Esophagus squamous epithelium (tissue), 5 donors: ENCODE measurements at places on chromosomes 2 and 18. TPM values are rescaled to one million over a fixed set of nuclear protein-coding genes. Genes with fewer than 3 reads are reported as not detected.

The LOXHD1 gene
- 0.19 TPM for total RNA-seq

The DSC2 gene
- total RNA-seq = 231 TPM

- no peaks in the 10 kb centered on the region for H3K4me1 ChIP-seq
- DNase-seq = no peak
- no peak overlapping the region for H3K4me3 ChIP-seq
- no peaks in the 10 kb centered on the region for H3K36me3 ChIP-seq
Observed at GRCh38 chr2:179170901-179171300, 93.7 kb downstream of the SESTD1 start.

The ADCYAP1 gene
- total RNA-seq = not detected

DNA sequence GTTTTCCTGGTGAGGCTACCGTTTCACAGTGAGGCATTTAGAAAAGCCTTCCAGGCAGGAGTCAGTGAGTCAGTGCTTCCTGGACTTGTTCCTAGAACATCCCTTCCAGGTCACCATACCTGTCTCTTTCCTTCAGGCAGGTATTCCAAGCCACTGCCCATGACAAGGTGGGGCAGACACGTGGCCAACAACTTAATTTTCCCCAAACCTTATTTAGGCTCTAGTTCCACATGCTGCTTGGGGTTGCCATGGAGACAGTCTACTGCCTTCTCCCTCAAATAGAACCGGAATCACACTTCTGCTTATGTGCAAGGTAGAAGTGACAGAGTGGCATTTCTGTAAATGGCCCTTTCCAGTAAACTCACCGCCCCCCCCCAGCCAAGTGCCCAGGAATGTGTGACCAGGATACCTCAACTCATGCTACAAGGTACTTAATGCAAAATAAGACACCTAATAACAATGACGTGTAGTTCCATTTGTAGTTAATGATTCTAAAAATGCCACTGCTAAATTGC, 258.3 kb downstream of the PRKCE start:
- H3K4me3 ChIP-seq = no peak overlapping the region
- H3K4me1 ChIP-seq = peaks cover 17% of the 10 kb centered on the region

DNA sequence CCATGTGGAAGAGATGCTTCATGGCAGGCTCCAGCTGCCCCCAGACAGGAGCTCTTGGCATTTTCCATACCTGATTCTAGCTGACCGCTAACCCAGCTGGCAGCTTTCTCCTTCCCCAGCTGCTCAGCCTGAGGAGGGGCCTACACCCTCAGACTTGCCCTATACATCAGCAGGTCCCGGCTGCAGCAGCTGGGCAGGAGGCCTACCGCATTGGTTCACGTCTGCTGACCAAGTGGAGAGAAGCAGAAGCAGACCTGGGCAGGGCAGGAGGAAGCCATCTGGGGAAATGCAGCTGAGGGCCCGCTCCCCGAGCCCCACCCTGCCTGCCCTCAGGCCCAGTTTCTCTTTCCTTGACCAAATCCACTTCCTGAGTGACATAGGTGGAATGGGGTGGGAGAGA, 50.7 kb downstream of the LBH start:
- no peaks in the 10 kb centered on the region for H3K27me3 ChIP-seq
- H3K36me3 ChIP-seq = no peaks in the 10 kb centered on the region
- H3K27ac ChIP-seq = no peak overlapping the region
- no peak overlapping the region for H3K4me3 ChIP-seq
- no peak for DNase-seq
